NCI-H187 treated with DMSO at 0.1 percent for 48 hours (cell line): ENCODE measurements at places on chromosomes 6 and 20.

DNA sequence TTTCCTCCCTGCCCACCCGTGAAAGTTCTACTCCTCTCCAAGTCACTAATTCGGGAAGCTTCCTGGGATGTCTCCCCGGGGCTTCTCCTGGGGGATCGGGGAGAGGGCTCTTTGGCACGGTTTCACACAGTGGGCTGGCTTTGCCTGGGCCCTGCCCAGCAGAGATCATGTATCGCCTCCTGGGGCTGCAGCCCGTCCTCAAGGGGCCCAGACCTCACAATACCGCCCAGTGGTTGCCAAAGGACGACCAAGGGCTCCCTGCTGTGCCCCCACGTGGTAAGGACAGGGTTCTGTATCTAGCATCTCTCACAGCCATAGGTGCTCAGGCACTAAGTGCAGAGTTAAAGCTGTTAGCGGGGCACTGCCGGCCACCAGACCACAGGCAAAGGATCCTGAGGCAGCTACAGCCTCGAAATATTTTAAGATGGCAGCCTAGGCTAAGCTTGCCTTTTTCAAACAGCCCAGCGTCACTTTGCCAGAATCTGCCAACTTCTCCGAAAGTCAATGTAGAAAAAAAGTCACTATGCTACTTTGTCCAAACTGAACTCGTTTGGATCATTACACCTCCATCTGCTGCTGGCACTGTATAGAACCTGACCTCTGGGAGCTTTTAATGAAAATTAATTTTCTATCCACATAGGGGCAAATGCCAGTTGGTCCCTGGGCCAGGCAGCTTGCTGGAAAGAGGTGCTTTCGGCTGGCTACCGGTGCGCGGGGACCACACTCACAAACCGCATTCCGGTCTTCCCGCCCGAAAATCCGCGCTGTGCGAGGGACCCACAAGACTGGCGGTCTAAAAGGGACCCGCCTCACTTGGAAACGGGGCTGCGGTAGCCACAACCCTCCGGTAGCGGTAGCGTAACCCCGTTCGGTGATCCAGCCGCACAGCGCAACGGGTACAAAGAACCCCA, 1.3 kb upstream of the NNAT start:
- no peak for DNase-seq

- DNase-seq = no peak
These were observed 437.3 kb upstream of the HTR1E start for GRCh38 chr6:86500035-86500434.

GRCh38 chr6:145086197-145086596, 649.1 kb downstream of the EPM2A start:
- peak; percentile 32 for DNase-seq

- no peak for DNase-seq
These were observed 442.2 kb upstream of the MAN1A1 start for GRCh38 chr6:119791736-119792135.

DNA sequence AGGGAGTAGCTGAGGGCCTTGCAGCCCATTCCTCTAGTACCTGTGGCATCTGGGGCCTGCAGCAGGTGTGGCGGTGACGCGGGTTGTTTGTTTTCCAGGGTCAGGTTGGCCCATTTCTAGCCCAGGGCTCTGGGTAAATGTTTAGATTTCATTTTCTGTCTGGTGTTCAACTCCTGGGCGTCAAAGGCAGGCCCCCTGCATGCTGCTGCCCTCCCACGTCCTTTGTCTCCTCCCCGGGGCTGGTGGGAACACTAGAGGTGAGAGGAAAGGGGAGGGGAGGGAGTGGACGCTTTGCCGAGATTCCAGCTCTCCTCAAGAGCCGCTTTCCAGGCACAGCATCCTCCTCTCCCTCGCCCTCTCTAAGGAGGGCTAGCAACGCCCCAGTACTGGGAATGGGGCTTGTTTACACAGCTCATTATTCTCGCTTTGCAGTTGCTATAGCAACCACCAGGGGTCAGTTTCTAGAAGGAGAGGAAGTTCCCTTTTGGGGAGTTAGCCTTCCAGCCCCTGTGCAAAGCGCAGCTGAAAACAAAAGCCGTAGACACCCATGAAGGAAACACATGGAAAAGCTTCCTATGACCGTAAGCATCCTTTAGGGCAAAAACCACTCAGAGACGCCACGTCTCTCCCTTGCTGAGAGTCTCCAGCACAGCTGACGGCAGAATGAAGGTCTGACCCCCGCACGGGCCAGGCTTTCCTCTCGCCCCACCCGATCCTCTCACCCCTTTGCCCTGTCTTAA, 170.6 kb downstream of the LY86 start:
- DNase-seq = peak; percentile 24

- peak; percentile 69 for DNase-seq
These were observed 480.2 kb upstream of the SPTLC3 start for GRCh38 chr20:12528591-12529041.
